ENCODE measurements at places on chromosomes 6 and 20.

DNA sequence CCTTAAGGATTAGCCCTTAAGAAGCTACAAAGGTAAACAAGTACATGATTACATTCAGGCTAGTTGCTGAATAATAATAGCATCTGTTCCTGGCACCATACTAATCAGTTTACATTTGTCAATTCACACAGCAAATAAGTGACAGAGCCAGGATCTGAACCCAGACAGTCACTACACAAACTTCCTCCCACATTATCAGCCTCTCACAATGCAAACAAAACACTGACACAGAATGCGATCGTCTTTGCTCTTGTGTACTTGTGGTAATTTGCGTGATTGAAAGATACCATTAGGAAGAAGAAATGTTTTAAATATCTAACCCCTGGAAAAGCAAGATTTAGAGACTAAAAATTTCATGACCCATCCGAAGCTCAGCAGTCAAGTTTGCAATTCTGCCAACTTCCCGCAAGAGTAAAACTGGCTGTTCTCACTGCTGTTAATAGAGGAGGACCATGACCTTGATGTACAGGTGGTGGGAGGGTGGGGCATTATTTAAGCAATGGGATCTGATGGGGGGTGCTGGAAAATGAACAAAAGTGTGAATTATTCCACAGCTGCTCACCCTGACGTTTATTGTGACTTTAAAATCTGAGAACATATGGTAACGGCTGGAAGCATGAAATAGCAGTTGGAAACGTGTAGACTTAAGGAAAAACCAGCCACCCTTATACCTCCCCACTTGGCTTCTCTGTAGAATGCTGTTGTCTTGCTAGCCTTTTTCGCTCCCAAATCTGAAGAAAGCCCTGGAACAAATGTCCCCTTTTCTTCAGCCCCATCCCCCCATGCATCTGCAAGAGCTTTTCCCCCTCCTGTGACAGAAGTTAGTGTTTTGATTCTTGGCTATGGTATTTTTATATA is 95.3 kb upstream of the ARMC2 start:
- DNase-seq: no peak

DNA sequence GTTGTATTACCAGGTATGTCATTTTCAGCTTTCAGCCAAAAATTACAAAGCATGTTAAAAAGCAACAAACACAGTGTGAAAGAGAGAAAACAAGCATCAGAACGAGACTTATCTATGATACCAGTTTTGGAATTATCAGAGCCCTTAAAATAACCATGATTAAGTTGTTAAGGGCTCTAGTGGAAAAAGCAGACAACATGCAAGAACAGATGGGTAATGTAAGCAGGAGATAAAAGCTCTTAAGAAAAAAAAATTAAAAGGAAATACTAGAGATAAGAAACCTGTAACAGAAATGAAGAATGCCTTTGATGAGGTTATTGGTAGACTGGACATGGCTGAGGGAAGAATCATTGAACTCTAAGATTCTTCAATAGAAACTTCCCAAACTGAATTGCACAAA is 127.5 kb upstream of the SCGN start:
- no peak for DNase-seq

- DNase-seq: no peak
These were observed 198.2 kb downstream of the ERMARD start for GRCh38 chr6:169949511-169950097.

GRCh38 chr20:45963059-45964005 is 8.7 kb downstream of the ZNF335 start:
- DNase-seq: peak; percentile 47

DNA sequence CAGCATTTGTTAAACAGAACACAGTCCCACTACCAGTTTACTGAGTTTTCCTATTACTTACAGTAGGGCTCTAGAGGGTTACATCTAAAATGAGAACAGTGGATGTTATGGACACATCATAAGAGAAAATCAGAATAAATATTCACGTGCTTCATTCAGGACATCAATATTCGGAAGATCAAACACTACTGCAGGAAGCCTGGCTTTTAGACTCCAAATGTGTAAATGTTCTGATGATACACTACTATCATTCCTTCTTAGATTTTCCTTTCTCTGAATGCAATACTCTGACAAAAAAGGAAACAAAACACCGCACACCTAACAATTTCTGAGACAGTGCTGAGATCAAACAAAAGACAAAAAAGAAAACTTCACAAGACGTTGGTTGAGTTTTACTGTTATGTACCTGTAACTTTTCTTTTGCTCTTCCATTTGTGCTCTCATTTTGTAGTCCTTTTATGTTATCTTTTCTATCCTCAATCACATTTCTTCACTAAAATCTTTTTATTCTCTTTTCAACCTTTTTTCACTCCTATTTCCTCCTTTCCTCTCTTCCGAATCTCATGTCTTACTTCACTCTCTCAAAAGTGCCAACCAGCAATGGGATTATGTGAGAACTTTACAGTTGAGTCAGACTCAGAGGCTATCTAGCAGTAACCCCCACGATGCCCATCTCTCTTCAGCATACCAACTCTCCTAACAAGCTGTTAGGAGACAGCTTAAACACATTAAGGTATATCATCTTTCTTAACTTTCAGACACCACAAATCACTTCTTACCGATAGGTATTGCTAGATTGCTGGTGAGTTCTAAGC is 1.7 kb downstream of the FAM184A start:
- DNase-seq: no peak

GRCh38 chr6:135830452-135830881 is 21.0 kb upstream of the PDE7B start:
- DNase-seq: no peak

GRCh38 chr6:140977403-140977802 is 1155.3 kb upstream of the GJE1 start:
- no peak for DNase-seq

GRCh38 chr6:78947962-78948361 is 80.6 kb downstream of the IRAK1BP1 start:
- DNase-seq: no peak

GRCh38 chr6:34526992-34527728 is 29.0 kb downstream of the SPDEF start:
- DNase-seq: peak; percentile 71

GRCh38 chr6:101118136-101118396 is 236.9 kb upstream of the ASCC3 start:
- DNase-seq: no peak

DNA sequence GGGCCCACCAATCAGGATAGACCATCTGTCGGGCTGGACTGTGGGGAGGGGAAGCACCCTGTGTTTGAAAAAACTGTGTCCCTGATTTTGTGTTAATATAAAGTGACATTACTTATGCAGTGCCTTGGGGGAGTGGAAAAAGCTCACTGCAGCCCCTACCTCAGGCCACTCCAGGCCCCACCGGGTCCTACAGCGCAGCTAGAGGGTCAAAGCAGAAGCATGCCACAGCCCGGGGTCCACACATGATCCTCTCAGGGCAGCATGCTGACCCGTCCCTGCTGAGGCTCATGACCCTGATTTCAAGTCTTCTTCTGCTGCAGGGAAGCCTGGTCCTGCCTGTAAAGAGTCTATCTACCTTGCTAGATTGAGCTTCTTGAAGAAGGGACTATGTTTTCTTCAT is 133.0 kb upstream of the PLCB4 start:
- no peak for DNase-seq

All from NCI-H2081 treated with DMSO at 0.1 percent for 48 hours (cell line).